ENCODE measurements at places on chromosomes 7 and 10.

GRCh38 chr10:97575127-97575668 is 2.6 kb downstream of the ANKRD2 start:
- H3K27me3 ChIP-seq, result no peaks in the 10 kb centered on the region
- H3K27ac ChIP-seq, result no peak overlapping the region
- DNase-seq, result no peak
- H3K36me3 ChIP-seq, result no peaks in the 10 kb centered on the region
- peaks cover 3% of the 10 kb centered on the region for H3K4me1 ChIP-seq
- H3K4me3 ChIP-seq, result no peak overlapping the region

GRCh38 chr7:78993341-78993740 is 460.1 kb downstream of the MAGI2 start:
- H3K27me3 ChIP-seq, result no peaks in the 10 kb centered on the region
- peaks cover 2% of the 10 kb centered on the region for H3K4me1 ChIP-seq
- no peak overlapping the region for H3K4me3 ChIP-seq
- no peak for DNase-seq
- no peak overlapping the region for H3K27ac ChIP-seq
- H3K36me3 ChIP-seq, result no peaks in the 10 kb centered on the region

GRCh38 chr7:53350241-53350640 is 314.8 kb downstream of the POM121L12 start:
- no peak overlapping the region for H3K4me3 ChIP-seq
- H3K27ac ChIP-seq, result no peak overlapping the region
- H3K36me3 ChIP-seq, result no peaks in the 10 kb centered on the region
- H3K4me1 ChIP-seq, result no peaks in the 10 kb centered on the region

DNA sequence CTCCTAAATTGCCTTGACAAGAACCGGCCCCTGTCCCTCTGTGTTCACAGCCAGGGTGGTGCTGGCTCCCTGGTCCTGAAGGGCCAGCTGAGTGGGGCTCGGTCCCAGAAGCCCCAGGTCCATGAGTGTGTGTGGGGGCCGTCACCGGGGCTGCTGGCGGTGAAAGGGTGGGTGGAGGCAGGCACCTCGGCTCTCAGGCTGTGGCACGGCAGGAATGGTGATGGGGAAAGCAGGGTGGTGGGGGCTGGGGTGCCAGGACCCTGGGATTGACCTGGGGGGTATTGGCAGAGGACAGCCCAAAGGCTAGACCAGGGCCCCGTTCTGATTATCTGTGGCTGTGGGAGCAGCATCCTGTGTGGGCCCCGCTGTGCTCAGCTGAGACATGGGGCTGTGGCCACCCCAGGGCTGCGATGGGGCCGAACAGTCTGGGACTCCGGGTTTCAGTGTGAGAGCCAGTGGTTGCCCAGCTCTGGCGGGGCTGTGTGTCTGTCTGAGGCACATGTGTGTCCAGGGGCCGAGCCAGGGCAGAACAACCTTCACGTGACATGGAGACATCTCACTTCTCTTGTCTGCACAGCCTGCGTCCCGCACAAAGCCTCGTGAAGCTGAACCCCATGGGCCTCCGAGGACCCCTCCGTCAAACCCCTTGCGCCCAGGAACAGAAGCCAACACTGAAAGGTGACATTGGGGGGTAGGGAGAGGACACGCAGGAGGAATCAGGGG is 144.2 kb downstream of the ELFN1 start:
- no peak overlapping the region for H3K27ac ChIP-seq
- no peaks in the 10 kb centered on the region for H3K27me3 ChIP-seq
- no peak for DNase-seq
- no peaks in the 10 kb centered on the region for H3K36me3 ChIP-seq

DNA sequence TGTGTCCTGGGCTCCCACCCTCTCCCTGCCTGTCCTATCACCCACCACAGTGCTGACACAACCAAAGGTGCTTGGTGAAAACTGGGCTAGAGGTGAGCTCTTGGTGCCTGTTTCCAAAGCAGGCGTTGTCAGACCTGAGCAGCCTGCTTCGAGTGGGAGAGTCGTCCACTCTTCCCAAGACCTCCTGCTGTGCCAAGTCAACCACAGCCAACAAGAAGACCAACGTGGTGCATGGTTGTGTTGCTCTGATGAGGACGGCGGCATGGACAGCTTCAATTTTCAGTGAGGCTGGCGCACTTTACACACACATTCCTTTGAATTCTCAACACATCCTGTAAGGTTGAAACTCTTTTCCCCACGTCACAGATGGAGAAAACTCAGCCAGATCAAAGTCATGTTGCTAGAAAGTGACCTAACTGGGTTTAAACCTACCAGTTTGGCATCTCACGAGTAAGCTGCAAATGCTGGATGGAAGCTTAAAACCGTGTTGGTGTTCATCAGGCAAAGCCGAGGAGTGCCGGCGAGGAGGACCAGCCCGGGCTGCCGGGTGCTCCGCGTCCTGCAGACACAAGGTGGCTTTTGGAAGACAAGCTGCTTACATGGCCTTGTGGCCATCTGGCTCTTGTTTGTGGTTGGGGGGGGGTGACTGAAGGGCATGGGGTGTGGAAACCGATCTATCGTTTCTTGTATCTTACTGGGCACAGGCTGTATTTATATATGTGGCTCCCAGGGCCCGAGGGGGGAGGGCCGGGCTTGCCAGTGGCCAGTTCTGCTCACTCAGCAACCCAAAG is 39.3 kb downstream of the INSIG1 start:
- no peak overlapping the region for H3K27ac ChIP-seq
- no peaks in the 10 kb centered on the region for H3K27me3 ChIP-seq
- DNase-seq, result no peak

DNA sequence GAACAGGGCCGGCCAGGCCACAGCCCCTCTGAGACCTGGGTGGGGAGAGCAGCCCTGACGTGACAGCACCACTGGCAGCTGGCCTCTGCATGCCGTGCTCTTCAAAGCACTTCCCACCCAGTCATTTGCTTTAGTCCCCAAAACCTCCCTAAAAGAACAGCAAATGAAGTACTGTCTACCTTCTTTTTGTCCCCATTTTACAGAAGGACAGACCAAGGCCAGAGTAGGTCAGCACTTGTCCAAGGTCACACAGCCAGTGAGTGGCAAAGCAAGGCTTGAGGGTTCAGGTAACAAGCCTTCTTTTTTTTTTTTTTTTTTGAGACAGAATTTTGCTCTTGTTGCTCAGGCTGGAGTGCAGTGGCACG is 15.1 kb downstream of the ATP6V1F start:
- no peak overlapping the region for H3K27ac ChIP-seq
- no peaks in the 10 kb centered on the region for H3K36me3 ChIP-seq
- no peak for DNase-seq
- H3K27me3 ChIP-seq, result no peaks in the 10 kb centered on the region

DNA sequence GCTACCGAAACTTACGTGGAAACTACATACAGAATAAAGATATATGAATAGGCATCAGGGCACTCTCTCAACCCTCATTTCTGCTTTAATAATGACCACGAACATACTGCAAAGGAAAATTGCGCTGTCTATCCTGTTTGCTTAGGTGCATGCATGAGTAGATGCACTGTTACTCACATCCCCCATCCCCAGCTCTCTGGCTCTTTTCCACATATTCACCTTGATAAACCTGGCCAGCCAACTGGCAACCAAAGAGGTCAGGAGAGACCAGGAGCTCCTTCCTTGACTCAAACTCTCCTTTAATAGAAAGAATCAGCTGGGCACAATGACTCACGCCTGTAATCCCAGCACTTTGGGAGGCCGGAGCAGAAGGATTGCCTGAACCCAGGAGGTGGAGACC is 29.6 kb downstream of the HIBADH start:
- peaks cover 2% of the 10 kb centered on the region for H3K36me3 ChIP-seq
- no peak overlapping the region for H3K27ac ChIP-seq
- DNase-seq, result no peak
- no peak overlapping the region for H3K4me3 ChIP-seq

DNA sequence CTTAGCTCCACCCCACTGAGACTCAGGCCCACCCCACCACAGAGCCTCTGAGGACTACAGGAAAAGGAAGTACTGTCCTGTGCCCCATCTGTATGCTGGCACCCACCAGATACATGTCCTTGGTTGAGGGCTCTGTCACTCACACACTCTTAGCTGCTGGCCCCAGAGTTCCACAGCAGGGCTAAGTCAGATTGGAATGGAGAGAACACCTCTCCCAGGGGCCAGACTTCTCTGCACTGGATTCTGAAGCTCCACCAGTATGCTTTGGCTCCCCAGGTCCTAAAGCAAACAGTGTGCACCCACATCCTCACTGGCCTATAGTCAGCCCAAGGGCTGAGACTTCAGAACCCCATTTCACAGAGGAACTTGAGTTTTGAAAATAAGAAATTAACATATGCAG is 103.2 kb upstream of the PPP2R2D start:
- no peaks in the 10 kb centered on the region for H3K27me3 ChIP-seq
- no peaks in the 10 kb centered on the region for H3K4me1 ChIP-seq
- H3K4me3 ChIP-seq, result no peak overlapping the region
- no peaks in the 10 kb centered on the region for H3K36me3 ChIP-seq

GRCh38 chr10:126012485-126012884 is 116.1 kb downstream of the FANK1 start:
- H3K4me1 ChIP-seq, result peaks cover 25% of the 10 kb centered on the region
- H3K27ac ChIP-seq, result no peak overlapping the region
- no peak overlapping the region for H3K4me3 ChIP-seq

DNA sequence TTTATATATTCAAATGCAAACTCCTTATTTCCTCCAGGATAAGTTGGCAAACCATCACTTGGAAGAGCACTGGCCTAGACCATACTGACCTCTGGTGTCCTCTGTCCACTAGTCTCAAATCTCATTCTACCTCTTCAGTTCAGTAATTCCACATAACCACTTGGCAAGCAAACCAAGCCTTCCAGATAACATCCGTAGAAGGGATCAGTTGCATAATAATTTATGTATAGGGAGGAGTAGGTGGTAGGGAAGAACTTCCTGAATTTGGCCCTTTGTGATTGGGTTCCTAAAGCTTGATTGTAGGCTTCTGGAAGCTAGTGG is 55.0 kb downstream of the WAC start:
- peaks cover 3% of the 10 kb centered on the region for H3K4me1 ChIP-seq
- no peak for DNase-seq
- peaks cover 26% of the 10 kb centered on the region for H3K36me3 ChIP-seq
- H3K27ac ChIP-seq, result no peak overlapping the region
- H3K27me3 ChIP-seq, result no peaks in the 10 kb centered on the region
